NCI-H226 (cell line): ENCODE measurements at places on chromosomes 12 and 14.

DNA sequence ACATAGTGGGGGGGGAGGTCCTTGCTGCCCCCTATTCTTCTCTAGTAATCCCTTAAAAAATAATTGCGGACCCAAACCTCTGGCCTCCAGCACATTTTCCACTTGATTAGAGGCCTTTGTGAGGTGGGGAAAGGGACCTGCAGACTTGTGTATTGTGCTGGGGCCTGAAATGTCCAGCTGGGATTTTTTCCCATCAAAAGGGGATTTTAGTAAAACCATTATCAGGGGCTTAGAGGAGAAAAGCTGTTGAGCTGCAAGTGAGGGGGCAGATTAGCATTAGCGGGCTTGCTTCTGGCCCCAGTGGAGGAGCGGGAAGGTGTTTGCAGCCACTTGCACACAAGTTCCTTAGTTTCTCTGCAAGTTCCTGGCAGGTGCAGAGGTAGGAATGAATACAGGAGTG, 13.9 kb downstream of the FBXL14 start:
- no peak for DNase-seq

- DNase-seq: no peak
Observed at GRCh38 chr12:7884689-7885088, 12.0 kb upstream of the SLC2A14 start.

DNA sequence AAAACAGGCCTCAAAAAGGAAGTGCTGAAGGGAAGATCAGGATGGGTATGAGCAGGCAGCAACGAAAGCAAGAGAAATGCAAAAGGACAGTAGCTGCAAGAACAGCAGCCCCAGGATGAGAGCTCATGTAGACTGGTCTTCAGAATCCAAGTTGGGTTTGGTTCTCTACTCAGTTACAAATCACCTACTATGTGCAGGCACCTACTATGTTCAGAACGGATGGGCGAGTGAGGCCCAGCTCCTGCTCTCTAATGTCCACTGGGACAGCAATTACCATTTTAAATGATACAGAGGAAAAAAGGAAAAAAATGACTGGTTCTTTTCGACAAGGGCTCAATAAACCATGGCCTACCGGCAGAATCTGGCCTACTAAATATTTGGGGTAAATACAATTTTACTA, 88.5 kb downstream of the RBM19 start:
- no peak for DNase-seq

DNA sequence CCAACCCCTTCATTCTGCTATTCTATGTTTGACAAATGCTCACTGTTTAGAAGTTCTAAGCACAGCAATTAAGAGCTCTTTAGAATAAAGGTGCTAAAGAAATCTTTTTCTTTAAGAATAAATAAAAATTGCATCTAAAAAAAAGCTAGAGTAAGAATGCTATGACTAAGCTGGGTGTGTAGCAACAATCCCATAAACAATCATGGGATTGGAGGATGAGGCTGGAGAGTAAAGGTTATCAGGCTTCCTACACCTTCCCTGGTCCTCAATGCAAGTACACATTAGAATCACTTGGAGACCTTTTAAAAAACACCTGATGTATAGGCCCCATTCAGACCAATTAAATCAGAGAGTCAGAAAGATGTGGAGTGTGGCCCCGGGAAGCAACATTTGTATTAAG, 88.3 kb downstream of the CIT start:
- DNase-seq: no peak

GRCh38 chr12:117068492-117068891, 30.7 kb downstream of the TESC start:
- no peak for DNase-seq

- DNase-seq: no peak
Observed at GRCh38 chr12:82800185-82800584, 113.5 kb downstream of the TMTC2 start.

DNA sequence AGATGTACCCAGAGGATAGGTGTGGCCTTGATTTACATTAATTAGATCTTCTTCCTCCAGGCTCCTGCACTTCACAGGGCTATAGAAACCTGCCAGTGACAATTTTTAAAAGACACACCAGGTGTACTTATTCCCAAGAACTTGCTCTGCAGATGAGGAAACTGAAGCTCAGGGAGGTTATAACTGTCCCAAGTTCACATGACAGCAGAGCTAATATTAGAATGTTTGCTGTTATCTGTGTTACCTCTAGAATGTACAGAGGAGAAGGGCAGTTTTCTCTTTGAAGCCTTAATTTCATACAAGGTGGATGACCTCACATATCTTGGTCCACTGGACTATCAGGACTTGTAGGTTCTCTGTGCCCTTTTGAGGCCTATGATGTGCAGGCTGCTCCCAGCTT, 27.7 kb downstream of the RASSF8 start:
- no peak for DNase-seq

- no peak for DNase-seq
Observed at GRCh38 chr12:97559267-97559666, 96.7 kb downstream of the RMST start.

GRCh38 chr14:84420221-84420620, 1109.7 kb upstream of the FLRT2 start:
- peak; percentile 32 for DNase-seq

DNA sequence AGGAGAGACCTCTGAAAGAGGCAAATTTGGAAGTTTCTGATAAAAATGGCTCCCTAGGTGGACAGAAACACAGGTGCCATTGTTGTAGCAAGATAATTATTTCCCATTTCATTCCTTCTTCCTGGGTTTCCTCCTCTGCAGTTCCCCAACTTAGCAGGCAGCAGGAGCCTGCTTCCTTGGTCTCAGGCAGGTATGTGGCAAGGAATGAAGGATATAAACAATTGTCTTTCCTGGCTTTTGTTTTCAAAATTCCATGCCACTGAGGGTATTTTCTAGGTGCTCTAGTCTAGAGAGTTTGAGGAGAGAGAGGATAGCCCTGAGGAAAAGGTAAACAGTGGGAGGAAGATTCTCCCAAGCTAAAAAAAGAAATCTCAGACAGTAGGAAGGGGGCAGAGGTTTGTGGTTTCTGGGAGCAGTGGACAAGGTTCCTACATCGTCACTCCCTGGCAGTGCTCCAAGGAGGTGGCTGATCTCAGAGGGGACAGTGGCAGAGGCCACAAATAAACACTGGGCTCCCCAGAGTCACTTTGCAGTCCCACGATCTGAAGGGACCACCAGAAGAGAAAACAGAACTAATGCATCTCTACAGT, 82.6 kb upstream of the IGF1 start:
- no peak for DNase-seq

- no peak for DNase-seq
Observed at GRCh38 chr14:94320243-94320642, 2.9 kb downstream of the SERPINA6 start.

- DNase-seq: no peak
Observed at GRCh38 chr12:52800259-52800917, 4.5 kb upstream of the KRT3 start.

DNA sequence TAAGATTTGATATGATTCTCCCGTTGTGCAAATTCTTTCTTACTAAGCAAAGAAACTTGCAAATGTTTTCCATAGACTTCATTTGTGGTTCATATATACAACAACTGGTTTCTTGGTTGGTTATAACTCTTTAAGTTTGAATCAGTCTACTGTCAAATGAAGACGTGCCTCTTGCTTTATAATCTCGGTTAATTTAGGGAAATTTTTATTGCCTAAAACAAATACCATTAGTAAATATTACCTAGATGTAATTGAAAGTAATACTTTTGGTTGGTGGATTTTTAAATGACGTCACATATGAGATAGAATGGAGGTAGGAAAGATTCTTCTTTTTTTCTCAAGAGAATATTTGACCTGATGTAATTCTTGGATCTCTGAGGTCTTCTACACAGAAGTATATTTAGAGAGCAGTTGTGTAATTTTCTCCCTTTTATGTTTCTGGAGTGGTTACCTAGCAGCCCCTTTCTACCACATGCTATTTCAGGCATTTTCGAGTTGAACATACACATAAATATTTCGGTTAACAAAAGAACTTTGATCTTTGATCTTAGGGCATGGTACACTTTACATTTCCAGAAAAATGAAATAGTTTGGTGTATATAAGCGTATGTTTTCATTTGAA, 1.7 kb downstream of the ATF7IP start:
- peak; percentile 44 for DNase-seq

DNA sequence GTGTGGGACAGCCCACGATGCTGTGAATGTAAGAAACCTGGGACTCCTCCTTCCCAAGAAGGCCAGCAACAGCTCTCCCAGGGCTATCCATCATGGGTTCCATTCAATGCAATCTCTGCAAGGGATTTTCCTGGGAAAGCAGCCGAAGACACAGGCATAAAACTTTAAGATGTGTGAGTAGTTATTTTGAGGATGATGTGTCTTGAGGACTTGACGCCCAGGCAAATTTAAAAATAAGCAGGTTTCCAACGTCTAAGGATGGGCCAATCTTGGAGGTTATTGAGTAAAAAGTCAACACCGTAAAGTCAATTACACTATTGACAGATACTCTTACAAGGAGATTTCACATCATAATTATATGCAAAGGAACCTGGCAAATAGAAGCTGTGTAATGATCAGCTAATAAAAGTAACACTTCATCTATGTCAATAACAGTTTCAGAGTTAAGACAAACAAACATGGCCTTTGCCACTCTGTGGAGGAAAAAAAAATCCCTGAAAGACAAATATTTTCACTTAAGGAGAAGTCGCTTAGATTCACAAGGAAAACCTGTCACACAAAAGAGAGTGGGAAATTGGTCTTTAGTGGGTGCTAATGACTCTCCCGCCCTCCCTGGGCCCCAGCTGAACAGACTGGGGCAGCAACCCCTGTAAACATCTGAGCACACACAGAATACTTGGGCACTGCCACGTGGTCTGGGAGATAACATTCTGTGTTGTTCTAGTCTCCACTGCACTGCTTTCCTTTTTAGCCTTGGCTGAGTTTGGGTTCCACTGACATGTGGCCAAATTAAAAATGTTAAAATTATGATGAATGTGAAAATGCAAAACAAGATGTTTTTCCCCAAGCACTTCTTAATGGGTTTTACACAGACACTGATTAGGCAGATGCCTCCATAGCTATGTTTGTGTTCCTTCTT, 240.9 kb downstream of the FOXN3 start:
- DNase-seq: no peak

DNA sequence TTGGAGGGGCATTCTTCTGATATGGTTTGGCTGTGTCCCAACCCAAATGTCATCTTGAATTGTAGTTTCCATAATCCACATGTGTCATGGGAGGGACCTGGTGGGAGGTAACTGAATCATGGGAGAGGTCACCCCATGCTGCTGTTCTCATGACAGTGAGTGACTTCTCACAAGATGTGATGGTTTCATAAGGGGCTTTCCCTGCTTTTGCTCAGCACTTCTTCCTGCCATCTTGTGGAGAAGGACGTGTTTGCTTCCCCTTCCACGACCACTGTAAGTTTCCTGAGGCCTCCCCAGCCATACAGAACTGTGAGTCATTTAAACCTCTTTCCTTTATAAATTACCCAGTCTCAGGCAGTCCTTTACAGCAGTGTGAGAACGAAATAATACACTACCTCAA, 382.4 kb downstream of the VRK1 start:
- no peak for DNase-seq

GRCh38 chr12:108477055-108477880, 37.8 kb upstream of the FICD start:
- DNase-seq: no peak

DNA sequence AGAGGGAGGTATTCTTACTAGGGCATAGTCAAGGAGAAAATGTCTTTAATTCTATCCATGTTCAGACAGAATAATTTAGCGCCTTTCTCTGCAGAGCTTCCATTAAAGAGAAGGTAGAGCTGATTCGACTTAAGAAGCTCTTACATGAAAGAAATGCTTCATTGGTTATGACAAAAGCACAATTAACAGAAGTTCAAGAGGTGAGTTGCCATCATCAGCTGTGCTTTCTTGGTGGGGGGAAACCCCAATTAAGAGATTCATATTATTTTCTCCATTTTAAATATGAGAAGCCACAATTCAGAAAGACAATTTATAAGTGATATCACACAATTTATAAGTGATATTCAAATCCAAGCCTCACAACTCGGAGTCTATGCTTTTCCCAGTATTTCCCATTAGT, 27.8 kb downstream of the RPGRIP1 start:
- DNase-seq: no peak

DNA sequence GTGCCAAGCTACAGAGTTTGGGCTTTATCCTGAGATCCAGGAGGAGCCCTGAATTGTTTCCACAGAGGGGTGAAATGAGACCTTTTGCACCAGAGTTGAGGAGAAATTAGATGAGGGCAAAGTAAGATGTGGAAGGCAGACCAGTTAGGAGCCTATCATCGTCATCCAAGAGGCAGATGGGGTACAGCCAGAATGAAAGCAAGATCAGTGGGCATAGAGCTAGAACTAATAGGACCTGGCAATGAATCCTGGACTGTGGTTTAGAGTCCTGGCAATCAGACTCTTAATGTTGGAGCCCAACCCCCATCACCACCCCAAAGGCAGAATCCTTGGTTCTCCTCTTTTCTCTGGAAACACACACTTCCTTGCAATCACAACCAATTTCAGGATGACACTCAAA, 166.6 kb upstream of the HMGA2 start:
- DNase-seq: no peak

DNA sequence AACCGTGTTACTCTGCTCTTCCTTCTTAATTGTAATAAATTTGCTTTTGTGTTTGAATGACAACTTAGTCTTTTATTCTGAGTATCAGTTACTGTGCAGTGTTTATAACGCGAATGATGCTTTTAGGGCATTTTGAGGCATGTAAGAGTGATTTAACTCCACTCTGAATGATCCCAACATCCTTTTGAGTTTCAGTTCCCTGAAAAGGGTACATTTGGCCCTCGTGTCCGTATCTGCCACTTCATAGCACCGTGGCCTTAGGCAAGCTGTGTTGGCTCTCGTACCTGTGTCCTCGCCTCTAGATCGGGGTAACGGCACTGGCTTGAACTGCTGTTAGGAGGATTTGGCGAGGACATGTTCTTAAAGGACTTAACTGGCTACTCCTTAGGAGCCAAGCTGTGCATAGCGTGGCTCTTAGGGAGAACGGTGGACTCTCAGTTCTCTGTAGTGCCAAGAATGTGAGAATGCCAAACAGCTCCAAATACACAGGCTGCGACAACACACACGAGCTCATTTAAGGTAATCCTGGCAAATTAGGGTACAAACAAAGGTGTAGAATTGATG, 92.0 kb downstream of the PPP2R5C start:
- DNase-seq: no peak

GRCh38 chr12:14769466-14769968, 33.8 kb downstream of the WBP11 start:
- DNase-seq: no peak

DNA sequence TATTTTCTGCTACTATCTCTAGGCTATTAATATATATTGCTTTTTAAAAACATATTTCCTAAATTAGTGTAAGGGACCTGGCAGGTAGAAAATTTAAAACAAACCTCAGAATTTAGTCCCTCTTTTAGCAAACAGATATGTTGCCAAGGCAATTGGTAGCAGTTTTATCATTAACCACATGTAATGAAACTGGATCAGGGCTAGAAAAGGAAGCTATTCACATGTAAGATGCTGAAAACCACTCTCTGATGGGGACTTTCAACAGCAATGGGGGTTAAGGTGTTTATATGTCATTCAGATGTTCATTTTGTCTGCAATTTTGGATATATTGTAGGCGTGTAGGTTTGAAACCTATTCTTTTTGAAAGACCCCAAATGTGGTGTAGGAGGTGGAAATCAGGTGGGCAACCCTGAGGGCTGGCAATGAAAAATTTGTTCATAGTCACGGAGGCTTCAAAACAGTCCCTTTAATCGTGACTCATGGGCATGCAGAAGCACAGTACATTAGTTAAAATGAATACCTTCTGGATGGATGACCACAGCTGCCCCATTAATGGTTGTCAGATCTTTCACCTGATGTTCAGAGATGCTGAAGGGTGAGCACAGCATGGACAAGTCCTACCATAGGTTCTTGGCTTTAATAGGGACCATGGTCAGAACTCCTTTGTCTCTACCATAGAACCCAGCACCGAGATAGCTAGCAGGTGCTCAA, 5.9 kb upstream of the PKP2 start:
- no peak for DNase-seq
